ENCODE measurements at places on chromosomes 1 and 21. TPM values are rescaled to one million over a fixed set of nuclear protein-coding genes. Genes with fewer than 3 reads are reported as not detected.

DNA sequence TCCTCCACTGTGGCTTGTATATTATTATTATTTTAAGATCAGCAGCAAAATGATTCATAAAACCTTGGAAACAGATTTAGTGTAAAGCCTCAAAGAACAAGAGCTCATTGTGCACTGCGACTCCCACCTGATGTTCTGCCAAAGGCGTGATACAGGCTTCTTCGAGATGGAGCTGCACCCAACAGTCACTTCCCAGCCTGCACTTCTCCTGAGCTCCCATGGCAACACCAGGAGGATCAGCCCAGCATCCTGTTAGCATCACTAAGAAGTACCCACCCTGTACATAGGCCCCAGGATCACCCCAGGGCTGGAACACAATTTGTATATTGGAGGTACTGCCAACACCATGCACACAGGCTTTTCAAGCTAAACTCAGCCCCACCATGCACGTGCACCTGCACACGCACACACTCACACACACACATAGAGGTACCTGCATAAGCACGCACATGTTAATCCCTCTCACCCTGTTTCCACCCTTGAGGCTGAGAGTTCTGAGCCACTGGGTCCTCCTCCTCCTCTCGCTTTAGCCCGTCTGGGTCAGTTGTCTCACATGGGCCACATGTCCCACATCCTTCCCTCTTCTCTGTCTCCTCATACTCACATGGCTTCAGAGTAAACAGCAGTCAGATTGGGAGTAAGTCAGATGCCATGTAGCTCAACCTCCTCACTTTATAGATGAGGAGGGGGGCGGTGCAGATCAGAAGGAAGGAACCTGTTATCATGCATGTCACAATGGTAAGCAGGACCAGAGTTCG is 281.9 kb upstream of the POU3F1 start:
- no peak for DNase-seq

DNA sequence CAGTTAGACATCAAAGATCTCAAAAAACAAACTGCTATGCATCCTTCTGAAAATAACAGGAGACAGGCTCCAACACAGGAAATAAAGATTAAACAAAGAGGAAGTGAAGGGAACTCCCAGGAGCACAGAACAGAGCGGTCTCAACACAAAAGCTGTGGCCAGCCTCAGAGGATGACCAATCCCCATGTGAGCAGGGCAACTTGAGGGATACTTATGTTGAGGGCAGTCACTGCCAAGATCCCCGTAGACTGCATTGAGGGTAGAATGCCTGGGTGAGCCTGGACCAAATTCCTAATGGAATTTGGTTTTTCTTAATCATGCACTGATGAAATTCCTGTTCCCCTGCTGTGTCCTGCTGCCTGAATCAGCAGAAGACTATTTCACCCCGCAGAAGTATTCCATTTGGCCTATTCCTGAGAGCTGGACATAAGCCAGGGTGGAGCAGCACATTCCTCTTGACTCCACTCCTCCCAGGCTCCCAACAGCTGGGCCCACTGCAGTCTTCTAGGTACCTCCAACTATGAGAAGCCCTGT is 49.0 kb downstream of the JAK1 start:
- no peak for DNase-seq

GRCh38 chr21:34992736-34993398 is 56.2 kb downstream of the RUNX1 start:
- DNase-seq: no peak

GRCh38 chr1:167645140-167645541 is 15.1 kb downstream of the RCSD1 start:
- DNase-seq: no peak

DNA sequence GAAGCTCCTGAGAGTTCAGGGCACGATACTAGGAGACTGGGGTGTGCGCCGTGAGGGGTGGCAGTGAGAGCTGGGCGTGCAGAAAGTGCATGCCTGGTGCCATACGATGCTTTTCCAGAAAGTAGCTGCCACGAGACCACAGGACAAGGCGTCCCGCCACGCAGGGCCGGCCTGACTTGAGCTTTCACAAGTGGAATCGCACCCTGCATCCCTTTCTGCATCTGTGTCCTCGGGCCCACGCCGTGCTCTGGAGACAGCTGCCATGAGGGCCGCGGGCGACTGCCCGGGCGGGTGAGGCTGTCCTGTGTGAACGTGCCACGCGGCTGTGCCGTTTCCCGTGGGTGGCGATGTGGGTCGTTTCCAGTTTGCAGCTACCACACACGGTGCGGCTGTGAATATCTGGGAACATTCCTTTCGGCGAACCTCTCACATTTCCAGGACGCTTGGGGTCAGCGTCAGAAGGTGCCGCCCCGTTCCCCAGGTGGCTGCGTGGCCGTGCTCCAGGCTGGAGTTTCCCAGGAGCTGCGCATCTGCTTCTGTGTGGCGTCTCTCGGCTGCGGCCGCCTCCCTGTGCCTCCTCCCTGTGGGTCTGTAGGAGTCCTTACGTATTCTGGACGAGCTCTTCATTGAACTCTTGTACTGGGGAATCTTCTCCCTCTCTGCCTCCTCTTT is 1.0 kb upstream of the PERM1 start:
- DNase-seq: no peak

- no peak for DNase-seq
These were observed 534.4 kb upstream of the CXADR start for GRCh38 chr21:16978309-16978895.

- DNase-seq: no peak
These were observed 2.0 kb upstream of the PCBP3 start for GRCh38 chr21:45641480-45642035.

DNA sequence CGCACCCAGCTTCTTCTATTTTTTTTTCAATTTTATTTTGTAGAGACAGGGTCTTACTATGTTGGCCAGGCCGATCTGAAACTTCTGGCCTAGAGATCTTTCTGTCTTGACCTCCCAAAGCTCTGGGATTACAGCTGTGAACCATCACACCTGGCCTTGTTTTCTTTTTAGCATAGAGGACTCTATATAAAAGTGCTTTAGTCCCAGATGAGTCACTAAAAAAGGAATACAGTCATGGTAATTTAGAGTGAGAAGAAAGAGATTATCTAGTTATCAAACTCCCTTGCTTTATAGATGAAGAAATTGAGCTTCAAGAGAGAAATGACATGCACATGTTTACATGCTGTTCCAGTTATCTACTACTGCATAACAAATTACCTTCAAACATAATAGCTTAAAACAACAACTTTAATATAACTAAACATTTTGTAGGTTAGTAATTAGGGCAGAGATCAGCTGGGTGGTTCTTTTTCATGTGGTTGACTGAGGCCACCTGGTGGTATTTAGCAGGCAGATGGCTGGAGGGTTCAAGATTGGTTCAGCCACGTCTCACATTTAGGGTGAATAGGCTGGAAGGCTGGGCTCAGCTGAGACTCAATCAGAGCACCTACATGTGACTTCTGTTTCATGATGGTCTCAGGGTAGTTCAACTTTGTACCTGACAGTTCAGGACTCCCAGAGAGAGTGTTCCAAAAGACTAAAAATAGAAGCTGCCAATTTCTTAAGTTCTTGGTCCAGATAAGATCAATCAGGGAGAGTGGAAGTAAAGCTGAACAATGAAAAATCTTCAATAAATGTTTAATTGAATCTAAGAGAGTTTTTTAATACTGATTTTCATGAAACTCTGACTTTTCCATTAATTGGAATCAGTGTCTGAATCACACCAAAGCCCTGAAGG is 16.9 kb upstream of the MTF2 start:
- peak; percentile 31 for DNase-seq

- peak; percentile 21 for DNase-seq
These were observed 72.9 kb downstream of the RPS6KA1 start for GRCh38 chr1:26602378-26602959.

- DNase-seq: no peak
These were observed 8.8 kb downstream of the SMYD2 start for GRCh38 chr1:214289574-214290272.

GRCh38 chr1:150257624-150258585 is at the start of gene CA14:
Gene CA14 (plus strand): TSS chr1:150257774. CDS start chr1:150258129, 355 bp downstream.
- no peak for DNase-seq

GRCh38 chr1:43976890-43977289 is 2.1 kb upstream of the B4GALT2 start:
- no peak for DNase-seq

DNA sequence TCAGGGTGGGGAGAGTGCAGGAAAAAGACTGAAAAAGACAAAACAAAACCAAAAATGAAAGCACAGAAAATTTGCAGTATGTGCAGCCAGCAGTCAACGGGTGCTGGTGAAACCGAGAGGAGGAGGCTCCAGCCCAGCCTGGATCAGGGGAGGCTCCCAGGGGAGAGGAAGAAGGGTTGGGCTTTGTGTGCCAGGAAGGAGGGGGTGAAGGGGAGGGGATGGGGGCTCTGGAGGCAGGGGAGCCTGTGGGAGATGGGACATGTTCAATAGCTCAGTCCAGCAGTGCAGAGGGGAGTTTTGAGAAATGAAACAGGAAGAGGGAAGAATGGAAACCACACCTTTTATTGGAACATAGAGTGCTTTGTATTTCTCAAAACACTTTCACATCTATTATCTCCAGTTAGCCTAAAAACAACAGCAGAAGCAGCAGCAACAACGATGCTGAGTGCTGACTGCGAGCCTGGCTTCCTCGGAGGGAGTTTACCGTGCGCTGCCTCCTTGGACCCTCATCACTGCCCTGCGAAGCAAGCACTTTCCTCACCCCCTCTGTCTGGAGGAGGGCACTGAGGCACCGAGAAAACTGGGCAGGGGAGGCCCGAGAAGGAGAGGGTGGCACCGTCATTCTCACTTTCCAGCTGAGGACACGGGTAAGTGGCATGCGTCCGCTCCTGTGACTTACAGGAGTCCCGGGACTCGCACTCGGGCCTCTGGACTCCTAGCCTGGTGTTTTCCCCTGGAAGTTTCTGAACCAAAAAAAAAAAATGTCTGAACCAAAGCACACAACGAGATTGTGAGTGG is 62.9 kb downstream of the MDM4 start:
- DNase-seq: no peak

DNA sequence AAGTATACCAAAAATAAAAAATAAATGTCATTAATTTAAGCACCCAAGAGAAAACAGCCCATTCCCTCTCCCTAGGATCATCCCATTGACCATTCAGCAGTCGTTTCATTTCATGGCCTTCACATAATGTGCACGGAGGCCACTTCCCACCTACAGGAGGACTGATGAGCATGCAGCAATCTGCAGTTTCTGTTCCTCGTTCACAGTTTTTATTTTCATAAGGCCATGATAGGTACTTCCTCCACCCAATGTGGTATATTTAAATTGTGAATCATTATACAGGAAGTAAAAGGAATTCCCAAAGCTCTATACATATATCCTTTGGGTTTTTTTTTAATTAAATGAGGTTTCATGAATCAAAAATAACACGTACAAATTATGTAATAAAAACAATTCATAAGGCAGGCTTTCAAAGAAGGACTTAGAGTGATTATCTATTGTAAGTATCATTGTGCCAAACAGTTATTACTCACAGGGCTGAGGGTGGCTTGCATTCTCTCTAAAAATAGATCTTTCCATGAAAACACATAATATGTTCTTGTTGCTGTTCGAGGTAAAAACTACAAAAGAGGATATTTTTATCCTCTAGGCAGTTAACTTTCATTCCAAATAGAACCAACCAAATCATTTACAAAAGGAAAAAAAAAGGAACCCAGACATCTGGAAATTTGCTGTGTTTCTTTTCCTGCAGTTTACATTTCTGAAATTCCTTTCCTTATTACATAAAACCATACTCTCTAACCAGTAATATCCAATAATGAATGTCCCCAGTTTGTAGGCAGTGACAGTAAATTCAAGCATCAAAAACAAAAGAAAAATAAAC is 27.5 kb upstream of the SLC44A3 start:
- no peak for DNase-seq

- no peak for DNase-seq
These were observed 179.2 kb downstream of the GIPC2 start for GRCh38 chr1:78224861-78225552.

- no peak for DNase-seq
These were observed 77.4 kb downstream of the STUM start for GRCh38 chr1:226625832-226626576.

- DNase-seq: no peak
These were observed 6.7 kb upstream of the VSIG8 start for GRCh38 chr1:159869173-159869572.

DNA sequence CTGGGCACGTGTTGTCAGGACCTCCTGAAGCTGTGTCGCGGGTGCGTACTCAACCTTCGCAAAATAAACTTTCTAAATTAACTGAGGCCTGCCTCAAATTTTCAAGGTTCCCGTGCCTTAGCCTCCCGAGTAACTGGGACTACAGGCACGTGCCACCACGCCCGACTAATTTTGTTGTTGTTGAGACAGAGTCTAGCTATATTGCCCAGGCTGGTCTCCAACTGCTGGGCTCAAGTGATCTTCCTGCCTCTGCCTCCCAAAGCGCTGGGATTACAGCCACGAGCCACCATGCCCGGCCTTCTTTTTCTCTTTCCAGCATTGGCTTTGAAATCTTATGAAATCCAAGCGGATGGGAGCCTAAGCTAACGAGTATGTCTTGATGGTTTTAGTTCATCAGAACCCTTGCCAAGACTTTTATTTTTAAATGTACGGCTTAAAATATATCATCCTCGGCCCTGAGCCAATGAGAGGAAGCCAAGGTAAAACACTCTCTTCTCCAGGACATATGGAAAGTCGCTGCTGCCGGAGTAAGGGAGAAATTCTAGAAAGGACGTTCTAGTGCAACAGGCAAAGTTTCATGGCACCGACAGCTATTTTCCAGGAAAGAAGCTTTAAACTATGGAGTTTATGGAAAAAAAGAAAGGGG is 12.7 kb upstream of the ERVH48-1 start:
- DNase-seq: no peak

GRCh38 chr1:193402977-193403376 is 216.6 kb upstream of the B3GALT2 start:
- no peak for DNase-seq

GRCh38 chr1:10187026-10187334 is 23.4 kb upstream of the KIF1B start:
- no peak for DNase-seq

- peak; percentile 47 for DNase-seq
These were observed at the start of gene ZSWIM5 for GRCh38 chr1:45205910-45206721. Gene ZSWIM5 (minus strand): TSS chr1:45206605. CDS start chr1:45206350, 255 bp downstream.

GRCh38 chr1:213666113-213666512 is 321.7 kb upstream of the PROX1 start:
- no peak for DNase-seq

Gene DNAJC28
- 0.11 TPM for total RNA-seq

Gene AGMAT
- 22.8 TPM for total RNA-seq

Gene PLA2G2D
- not detected for total RNA-seq

Gene CD247
- total RNA-seq: 93.5 TPM

Gene UQCRHL
- total RNA-seq: 2.1 TPM

Gene BACE2
- total RNA-seq: 0.53 TPM

Gene FAAH
- total RNA-seq: 7.5 TPM

Gene EXTL1
- total RNA-seq: not detected

Measured in activated T-cell treated with anti-CD3 and anti-CD28 coated beads, Interleukin-2, amount 50 U/mL, for 4 hours (primary cell).